Activated naive CD8-positive, alpha-beta T cell treated with anti-CD3 and anti-CD28 coated beads, Interleukin-2, amount 10 ng/mL, durations not matched to agents 7 days and 5 days (primary cell): ENCODE measurements at places on chromosomes 16 and 17. TPM values are rescaled to one million over a fixed set of nuclear protein-coding genes. Genes with fewer than 3 reads are reported as not detected.
A peak's percentile ranks its signal among the peaks of the same experiment; 100 is the strongest.

- DNase-seq = no peak
These were observed 19.7 kb downstream of the MAP3K3 start for GRCh38 chr17:63641692-63642448.

DNA sequence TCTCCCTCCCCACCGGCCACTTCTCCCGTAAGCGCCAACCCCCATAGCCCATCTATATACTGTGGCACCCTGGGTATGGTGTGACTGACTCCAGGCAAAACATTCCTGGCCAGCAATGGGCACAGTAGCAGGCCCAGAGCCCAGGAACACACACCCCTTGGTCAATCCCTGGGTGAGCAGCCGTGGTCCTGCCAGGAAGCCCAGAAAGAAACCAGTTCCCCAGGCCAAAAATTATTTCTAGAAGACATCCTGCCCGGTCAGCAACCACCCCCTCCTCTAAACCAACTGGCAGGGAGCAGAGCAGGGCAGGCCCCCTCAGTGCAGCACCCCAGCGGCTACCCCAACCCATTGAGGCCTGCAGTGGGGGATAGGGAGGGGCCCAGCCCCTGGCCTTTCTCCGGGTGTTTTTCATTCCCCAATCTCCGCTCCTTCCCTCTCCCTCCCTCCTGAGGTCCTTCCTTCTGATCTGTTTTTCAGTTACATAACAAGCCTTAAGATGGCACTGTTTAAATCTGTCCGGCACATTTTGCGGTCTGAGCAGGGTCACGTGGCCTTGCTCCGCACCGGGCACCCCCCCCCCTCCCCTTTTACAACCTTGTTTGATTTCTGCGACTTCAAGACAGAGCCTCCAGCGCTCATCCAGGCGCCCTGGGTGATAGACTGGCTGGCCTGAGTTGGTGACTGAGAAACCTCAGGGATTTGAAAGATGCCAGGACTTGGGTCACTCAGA lies 2.0 kb downstream of the NPTX1 start:
- DNase-seq = no peak

TMC5 gene
- not detected for total RNA-seq

EVPL gene
- total RNA-seq = 0.78 TPM

DNA sequence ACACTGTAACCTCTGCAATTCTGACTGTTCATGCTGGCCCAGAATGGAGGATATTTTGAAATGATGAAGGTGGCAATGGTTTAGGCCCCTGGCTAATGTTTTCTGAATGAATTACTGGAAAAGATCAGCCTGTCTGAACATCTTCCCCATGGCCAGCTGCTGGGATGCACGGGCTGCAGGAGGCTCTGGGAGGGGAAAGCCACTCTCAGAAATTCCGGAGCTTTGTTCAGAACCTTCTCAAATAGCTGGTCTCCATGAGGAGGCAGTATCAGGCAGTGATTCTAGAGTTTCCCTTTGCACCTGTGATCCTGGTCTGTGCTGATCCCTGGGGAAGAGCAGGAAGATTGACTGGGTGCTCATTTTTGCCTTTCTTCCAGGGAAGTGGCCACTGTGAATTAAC lies 5.0 kb downstream of the SLC6A2 start:
- no peak for DNase-seq

CES5A gene
- not detected for total RNA-seq

CLEC16A gene
- total RNA-seq = 31.1 TPM

GRCh38 chr17:81466564-81467472 lies 45.8 kb downstream of the ACTG1 start:
- no peak for DNase-seq

- DNase-seq = no peak
These were observed 23.6 kb downstream of the BMERB1 start for GRCh38 chr16:15457958-15458357.

DNA sequence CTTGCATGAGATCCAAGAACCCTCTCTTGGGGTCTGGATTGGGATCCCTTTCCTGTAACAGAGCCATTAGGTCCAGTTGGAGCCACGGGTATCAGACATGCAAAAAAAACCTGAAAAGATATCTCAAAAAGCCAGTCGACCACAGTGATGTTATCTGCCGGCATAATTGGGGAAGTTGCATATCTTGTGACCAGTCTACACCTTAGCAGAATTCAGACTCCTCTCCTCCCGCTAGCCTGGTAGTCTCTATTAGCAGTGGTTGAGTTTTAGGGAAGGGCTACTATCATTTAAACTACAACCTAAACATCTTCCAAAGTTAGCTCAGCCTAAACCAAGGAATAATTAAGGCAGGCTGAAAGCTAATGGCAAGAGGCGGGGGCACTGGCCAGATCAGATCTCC lies 16.2 kb upstream of the PSMD7 start:
- DNase-seq = no peak

NACA2 gene
- not detected for total RNA-seq

DNA sequence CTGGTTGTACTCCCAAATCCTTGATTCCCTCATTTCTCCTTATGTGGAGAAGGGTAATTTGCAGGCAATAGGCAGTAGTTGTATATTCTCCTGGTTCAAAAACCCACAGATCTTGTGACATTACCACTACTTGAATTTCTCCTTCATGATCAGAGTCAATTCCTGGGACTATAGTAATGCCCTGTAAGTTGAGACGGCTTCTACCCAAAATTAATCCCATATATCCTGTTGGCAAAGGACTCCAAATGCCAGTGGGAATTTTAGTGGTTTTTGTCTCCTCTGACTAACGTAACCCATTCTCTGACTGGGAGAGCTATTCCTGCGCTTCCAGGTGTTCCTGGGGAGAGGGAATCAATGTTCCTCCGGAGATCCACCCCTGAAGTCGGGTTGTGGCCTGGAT lies 11.6 kb upstream of the ZNF689 start:
- no peak for DNase-seq

GRCh38 chr17:44235583-44235936 lies 16.1 kb upstream of the UBTF start:
- DNase-seq = no peak

SLC13A2 gene
- total RNA-seq = not detected

GRCh38 chr17:15263206-15263579 lies 1.9 kb downstream of the PMP22 start:
- no peak for DNase-seq

DNA sequence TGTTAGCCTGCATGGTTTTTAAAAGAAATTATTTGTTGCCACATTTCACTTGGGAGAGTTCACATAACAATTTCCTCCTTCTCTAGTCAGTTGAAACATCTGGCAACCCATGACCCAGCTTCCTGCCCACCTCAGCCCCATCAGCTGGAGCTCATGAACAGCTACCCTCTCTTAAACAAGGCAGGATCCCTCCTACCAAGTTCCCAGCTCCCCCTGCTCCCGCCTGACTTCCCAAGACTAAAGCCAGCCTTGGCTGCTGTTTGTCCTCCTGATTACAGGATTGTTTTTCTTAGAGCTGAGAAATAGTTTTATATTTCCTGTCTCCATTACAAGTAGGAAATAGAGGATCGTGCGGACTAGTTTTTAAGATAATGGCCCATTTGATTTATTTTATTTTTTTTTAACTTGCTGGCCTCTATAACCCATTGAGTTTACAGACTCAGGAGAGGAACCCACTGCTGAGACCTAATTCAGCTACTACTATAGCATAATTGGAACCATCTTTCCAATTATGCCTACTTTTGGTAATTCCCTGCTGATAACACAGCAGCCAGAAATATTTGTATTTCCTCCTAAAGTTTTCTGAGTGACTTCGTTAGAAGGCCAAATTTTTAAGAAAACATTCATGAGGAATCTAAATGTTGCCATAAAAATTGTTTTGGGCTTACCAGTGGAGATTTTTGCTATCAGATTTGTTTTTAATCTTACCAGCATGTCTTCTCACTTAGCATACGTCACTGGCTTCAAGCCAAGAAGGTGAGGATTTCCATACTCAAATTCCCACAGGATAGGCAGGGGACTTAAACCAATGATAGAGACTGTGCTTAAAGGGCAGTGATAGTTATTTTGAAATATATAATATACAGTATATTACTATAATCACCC lies 90.0 kb downstream of the ELAC2 start:
- DNase-seq = no peak

KRT32 gene
- not detected for total RNA-seq

- DNase-seq = no peak
These were observed 20.6 kb upstream of the CHMP6 start for GRCh38 chr17:80970762-80971703.

- DNase-seq = no peak
These were observed 14.1 kb downstream of the MAP3K14 start for GRCh38 chr17:45302649-45303173.

SLC12A3 gene
- not detected for total RNA-seq

DNA sequence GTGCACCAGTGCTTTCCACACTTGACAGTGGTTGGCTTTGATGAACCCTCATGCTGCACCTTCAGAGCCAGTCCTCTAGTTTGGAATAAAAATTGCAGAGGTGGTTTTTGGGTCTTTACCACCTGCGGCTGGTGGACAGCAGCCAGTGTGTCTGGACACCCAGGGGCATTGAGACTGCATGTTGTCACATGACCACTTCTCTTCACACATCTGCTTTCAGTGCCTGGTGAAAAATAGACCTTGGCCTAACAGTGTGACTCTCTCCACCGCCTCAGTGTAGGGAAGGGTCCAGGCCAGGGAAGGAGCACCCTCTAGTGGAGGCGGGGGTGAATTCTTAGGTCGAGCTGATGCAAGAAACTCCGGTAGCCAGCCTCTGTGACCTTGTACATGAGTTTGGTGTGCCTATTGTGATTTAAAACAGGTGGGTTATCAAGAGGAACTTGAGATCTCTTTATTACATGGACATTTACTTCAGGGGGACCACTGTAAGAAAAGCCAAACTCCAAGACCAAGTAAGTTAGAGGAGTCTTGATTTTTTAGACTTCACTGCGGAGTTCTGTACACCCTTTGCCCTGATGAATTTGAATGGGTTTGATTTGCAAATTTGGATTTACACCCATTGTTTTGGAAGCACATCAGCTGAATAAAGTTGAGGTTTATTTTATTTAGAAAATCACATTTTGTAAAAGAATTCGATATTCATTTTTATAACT lies 17.9 kb downstream of the GOSR2 start:
- peak; percentile 69 for DNase-seq

DNA sequence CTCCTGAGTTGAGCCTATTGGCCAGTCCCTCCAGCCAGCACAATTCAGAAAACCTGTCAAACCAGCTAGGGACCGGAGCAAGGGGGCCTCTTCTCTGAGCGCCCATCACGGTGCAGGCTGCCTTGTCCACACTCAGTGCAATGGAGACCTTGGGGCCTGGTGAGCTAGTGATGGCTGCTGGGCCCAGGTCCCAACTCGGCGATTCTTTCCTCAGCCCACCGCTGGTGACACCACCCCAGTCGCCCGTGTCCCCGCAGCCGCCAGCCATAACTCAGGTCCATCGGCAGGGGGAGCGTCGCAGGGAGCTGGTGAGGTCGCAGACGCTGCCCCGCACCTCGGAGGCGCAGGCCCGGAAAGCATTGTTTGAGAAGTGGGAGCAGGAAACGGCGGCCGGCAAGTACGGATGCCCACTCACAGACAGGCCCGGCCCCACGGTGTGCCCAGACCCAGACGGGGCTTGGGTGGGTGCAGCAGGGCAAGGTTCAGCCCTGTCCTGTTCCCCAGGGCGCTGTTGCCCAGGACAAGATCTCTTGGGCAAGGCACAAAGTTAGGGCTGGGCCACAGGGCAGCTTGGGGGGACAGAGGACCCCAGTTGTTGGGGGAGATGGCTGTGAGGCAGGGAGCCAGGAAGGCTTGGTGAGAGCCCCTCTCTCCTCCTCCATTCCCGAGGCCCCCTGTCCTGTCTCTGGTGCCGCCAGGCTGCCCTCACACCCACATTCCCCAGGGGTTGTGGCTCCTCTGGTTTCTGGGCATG lies 10.8 kb downstream of the SMTNL2 start:
- DNase-seq = peak; percentile 60

CA7 gene
- total RNA-seq = not detected

- no peak for DNase-seq
These were observed 106.3 kb upstream of the ZFHX3 start for GRCh38 chr16:73154063-73154870.
